Breast epithelium (tissue), 4 donors: ENCODE measurements at places on chromosomes 6 and 20. TPM values are rescaled to one million over a fixed set of nuclear protein-coding genes. Genes with fewer than 3 reads are reported as not detected.

- DNase-seq, result no peak
These were observed 53.8 kb downstream of the PRND start for GRCh38 chr20:4775322-4776078.

DNA sequence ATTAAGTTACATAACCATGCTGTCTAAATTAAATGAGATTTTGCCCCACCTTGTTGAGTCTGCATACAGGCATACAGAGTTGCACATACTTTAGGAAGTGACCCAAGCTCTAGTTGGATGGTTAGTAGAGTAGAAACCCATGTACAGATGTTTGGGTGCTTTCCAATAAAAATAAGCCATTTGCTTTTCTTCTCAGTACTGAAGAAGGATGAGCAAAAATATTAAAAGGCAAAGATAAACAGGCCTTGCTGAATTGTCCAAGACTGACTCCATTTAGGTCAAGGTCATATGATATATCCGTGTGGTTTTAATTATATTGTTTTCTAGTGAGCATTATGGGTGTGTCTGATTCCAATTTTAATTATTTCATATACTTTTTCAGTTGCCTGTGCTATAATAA lies 589.4 kb downstream of the RFPL4B start:
- DNase-seq, result no peak

DNA sequence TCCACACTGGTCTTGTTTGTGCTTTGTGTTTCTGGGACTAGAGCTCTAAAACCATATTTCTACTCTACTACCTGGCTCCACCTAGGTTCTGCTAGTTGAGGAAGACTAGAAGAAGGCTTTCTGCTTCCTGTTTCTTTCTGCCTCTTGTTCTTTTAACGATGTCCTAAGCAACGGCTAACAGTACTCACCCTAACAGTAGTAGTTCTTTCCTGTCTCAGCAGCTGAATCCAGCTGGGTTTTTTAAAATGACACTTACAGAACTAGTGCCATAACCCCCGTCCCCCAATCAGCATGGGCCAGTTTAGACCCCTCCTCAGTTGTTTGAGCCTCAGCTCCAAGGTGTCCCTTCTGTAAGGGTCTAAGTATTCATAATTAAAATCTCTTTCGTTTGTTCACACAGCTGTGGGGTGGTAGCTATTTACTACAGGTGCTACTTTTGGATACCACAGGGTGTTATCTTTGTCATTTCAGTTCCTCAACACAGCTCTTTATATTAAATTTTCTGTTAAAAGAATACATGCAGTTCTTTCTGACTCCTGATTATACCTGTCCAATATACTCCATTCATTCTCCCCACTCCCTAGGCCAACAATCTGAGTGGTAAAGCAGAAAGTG lies 790.2 kb downstream of the DHX35 start:
- DNase-seq, result no peak

- DNase-seq, result no peak
These were observed 557.8 kb upstream of the SLC35B3 start for GRCh38 chr6:8993111-8993510.

DNA sequence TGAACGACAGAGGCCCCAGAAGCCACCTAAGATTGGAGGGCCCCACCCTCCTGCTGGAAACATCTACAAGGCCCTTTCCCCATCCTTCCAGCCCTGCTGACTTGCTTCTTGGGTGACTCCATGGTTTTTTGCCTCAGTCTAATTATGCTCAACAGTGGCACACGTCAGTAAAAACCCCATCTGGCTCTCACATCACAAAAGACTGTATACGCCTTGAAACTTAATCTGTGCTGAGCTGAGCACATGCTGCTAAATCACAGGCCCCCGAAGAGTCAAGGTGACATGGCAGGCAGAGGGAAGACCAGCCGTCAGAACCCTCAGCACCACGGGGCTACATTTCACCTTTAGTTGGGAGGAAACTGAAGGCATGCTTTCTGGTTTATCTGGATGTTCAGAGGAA lies 323.1 kb downstream of the CDH26 start:
- DNase-seq, result no peak

- DNase-seq, result no peak
These were observed 7.3 kb upstream of the MDFI start for GRCh38 chr6:41630946-41631345.

The GMPR gene
- total RNA-seq, result 16.4 TPM

DNA sequence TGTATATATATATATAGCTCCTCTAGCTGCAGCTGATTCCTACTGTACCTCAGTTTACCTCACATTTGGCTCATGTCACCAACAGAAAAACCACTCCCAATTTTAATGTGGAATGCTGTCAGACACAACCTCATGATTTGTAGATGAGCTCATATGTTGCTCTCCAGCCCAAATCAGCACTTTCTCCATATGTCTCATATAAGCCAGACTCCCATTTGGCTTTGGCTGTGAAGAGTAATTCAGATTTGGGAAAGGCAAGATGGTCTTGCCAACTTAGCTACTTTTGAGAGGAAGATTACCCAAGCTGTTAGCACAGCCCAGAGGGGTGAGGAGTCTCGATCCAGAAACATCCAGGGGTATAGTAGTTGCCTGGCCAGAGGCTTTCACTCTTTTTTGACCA lies 342.2 kb upstream of the NT5E start:
- no peak for DNase-seq

GRCh38 chr6:89221129-89221528 lies 4.0 kb upstream of the GABRR1 start:
- no peak for DNase-seq

- no peak for DNase-seq
These were observed 14.8 kb downstream of the PGK2 start for GRCh38 chr6:49772285-49772684.

- DNase-seq, result no peak
These were observed 106.0 kb upstream of the CST7 start for GRCh38 chr20:24842918-24843715.

- DNase-seq, result peak; percentile 68
These were observed 56.2 kb upstream of the ARID1B start for GRCh38 chr6:156720691-156721685.

DNA sequence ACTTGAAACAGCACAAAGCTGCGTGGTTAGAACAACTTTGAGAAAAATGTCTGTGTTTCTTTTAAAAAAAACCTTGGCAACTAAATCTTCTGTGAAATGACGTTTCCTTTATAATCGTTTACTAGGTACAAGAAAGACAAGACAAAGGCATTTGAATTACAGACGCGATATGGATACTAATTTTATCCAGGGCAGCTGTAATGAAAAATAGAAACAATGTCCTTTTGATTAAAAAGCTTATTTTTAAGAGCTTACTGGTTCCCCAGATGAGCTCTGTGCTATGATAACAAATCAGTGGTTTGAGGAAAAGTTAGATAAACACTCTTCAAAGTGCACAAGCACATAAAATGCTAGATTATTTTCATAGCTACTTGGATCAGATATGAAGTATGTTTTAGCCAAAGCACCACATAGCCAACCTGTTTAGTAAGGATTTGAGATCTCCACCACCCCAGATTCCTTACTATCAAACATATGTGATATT lies 1.6 kb upstream of the SYNCRIP start:
- no peak for DNase-seq

GRCh38 chr6:12605888-12606345 lies 110.7 kb upstream of the PHACTR1 start:
- DNase-seq, result no peak

The PROKR2 gene
- not detected for total RNA-seq

DNA sequence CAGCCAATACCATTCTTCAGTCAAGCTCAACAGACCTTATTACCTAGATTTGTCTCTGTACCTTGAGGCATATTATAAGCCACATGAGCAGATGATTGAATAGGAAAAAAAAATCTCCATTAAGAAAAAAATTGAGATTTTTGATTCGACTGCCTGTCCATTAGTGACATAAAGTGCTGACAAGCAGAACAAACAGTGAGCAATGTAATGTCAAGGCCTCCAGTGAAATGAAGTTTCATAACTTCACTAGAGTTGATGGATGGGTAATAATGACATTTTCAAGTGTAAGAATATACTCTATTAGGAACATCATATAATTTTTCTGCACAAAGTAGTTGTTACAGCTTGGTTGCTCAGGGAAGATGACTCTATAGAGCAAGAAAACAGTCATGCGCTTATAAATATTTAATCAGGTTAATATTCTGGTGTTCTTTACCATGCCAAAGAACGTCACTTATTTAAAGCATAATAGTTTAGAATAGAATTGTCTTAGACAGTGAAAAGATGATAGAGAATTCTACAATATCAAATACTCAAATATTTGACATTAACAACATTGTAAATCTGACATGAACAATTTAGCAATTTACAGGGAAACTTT lies 783.7 kb downstream of the EPHA7 start:
- no peak for DNase-seq

The SIRPD gene
- total RNA-seq, result not detected

- DNase-seq, result no peak
These were observed 21.0 kb downstream of the XRN2 start for GRCh38 chr20:21324126-21324525.

The TTK gene
- 1.5 TPM for total RNA-seq

GRCh38 chr20:25033265-25033923 lies 24.5 kb downstream of the ACSS1 start:
- no peak for DNase-seq

- no peak for DNase-seq
These were observed 6.8 kb downstream of the HDDC2 start for GRCh38 chr6:125294925-125295324.

DNA sequence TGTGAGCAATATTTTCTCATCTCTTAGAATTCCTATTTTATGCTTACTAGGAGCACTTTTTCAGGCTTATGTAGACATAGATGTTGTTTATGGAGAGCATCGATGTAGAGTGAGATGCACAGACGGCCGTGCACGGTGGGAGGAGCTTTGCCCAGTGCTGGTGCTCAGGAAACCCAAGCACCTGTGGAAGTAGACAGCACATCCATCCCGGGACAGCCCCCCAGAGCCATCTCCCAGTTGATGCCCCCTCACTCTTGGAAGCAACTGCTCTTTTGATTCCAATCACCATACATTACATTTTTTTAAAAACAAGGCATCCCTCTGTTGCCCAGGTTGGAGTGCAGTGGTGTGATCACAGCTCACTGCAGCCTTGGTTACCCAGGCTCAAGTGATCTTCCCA lies 143.7 kb downstream of the SMOC2 start:
- DNase-seq, result no peak

GRCh38 chr6:7904654-7905319 lies 5.8 kb downstream of the TXNDC5 start:
- DNase-seq, result no peak

The C20orf202 gene
- 0.48 TPM for total RNA-seq

- DNase-seq, result no peak
These were observed 596.7 kb downstream of the EPM2A start for GRCh38 chr6:145138469-145139139.

DNA sequence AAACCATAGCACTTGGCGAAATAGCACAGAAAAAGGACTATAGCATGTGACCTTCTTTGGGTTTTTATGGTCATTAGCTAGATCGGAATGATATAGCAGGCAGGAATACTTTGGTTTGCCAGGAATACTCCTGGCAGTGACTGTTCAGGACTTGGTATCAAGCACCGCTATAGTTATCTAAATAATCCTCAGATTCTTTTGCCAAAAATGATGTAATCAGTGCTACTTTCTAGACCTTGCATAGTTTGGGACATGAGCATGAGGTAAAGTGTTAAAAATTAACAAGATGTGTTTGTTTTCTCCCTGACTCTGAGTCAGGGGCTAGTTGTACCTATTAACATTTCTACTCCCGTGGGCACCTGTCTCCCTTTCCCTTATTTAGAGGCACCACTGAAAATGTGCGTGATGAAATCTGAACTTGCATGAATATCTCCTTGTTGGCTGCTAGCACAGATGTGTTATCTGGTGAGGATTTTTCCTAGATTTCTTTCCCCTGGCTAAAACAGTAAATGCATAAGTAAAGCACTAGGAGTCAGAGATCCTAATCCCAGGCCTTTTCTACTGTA lies 511.0 kb downstream of the CDKAL1 start:
- DNase-seq, result no peak

DNA sequence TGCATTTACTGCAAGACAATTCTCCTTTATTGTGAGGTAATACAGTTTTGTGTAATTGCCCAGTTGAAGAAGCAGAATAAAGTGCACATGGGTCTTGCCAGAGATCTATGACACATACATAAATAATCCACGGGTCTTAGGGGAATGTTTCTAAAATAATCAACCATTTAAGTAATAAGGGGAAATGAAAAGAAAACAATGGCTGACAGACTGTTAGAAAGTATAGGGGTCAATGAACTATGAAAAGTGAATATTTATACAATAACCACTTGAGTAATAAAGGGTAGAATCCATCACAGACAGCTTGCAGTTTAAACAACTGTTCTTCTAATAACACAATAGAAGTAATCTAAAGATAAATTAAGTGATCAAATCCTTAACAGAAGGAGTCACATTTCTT lies 477.2 kb downstream of the EYS start:
- DNase-seq, result no peak

- DNase-seq, result no peak
These were observed 56.8 kb downstream of the KCNS1 start for GRCh38 chr20:45044084-45044573.

DNA sequence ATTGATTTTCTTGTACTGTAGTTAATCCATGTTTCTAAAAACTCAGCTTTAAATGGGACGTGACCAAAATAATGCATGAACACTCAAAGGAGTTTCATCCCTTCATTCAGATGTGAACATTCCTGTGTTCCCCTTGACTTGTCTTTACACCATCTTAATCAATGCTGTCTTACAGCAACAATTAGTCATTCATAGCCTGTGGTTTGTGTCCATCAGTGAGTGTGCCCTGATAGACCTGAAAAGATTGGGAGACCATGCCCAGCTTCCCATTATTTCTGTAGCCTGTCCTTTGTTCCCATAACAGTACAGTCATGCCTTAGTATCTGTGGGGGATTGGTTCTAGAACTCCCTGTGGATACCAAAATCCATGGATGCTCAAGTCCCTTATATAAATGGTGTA lies 23.9 kb downstream of the NT5E start:
- no peak for DNase-seq

DNA sequence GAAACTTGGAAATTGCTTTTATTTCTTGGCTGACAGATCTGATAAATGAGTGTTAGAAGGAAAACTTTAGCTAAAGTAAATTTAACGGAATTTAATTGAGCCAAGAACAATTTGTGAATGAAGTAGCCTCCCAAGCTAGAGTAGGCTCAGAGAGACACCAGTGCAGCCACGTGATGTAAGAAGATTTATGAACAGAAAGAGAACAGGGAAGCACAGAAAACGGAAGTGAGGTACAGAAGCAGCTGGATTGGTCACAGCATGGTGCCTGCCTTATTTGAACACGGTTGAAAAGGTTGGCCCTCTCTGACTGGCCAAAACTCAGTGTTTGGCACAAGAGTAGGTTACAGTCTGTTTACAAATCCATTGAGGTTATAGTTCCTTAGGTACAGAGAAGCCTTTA lies 29.5 kb upstream of the IFNGR1 start:
- DNase-seq, result no peak

DNA sequence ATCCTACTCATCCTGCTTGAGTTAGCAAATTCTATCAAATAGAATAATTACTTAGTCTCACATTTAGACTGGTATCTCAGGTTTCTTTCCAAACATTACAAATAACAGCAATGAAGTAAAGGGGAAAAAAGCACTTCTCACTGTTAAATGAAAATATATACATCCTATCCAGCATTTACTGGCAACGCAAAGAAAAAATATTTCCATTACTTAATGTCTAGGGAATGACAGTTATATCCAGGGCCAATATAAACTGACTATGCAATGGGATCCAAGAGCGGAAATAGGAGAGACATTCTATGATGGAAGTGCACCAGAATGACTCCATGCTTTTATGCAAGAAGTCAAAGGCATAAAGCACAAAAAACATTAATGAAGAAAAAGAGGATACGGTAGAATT lies 60.3 kb downstream of the ME1 start:
- DNase-seq, result no peak
